ENCODE measurements at places on chromosomes 2 and 18. TPM values are rescaled to one million over a fixed set of nuclear protein-coding genes. Genes with fewer than 3 reads are reported as not detected.

DNA sequence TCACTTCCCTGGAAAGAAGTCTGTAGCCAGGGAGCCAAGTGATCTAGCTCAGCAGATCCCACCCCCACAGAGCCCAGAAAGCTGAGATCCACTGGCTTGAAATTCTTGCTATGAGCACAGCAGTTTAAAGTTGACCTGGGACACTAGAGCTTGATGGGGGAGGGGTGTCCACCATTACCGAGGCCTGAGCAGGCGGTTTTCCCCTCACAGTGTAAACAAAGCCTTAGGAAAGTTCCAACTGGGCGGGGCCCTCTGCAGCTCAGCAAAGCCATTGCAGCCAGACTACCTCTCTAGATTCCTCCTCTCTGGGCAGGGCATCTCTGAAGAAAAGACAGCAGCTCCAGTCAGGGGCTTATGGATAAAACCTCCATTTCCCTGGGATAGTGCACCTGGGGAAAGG is 887.2 kb upstream of the LRATD1 start:
- DNase-seq: no peak

- no peak for DNase-seq
These were observed 165.0 kb upstream of the SMIM21 start for GRCh38 chr18:75592527-75592926.

DNA sequence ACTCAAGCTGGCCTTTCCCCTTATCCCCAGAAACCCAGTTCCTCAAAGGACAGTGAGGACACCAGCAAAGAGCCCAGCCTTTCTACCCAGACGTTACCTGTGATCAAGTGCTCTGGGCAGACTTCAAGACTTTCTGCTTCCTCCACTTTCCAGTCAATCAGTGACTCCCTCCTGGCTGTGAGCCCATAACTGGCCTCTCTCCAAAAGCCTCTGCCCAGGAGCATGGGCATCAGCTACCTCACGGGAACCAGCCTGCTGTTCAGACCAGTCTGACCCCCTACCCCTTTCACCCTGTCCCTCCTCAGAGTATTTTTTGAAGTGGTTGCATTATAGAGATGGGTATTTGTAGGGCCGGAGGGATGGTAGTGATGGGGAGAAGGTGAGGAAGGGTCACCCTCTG is 27.7 kb upstream of the CYP27A1 start:
- no peak for DNase-seq

DNA sequence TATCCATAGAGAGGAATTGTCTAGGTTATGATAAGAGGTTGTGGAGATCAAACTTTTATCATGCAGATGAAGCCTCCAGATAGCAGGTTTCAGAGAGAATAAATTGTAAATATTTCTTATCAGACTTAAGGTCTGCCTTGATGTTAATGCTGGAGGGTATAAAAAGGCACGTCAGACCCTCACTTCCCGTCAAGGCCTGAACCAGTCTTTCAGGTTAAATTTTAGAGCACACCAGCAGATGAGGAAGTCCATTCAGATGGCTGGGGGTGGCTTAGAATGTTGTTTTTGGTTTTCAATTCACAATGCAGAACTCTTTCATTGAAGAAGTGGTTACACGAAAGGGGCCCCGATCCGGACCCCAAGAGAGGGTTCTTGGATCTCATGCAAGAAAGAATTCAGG is 144.4 kb upstream of the FBXO11 start:
- no peak for DNase-seq

- DNase-seq: peak; percentile 18
These were observed 211.6 kb upstream of the MMADHC start for GRCh38 chr2:149799013-149799705.

NTSR2 gene
- not detected for polyA plus RNA-seq

GRCh38 chr2:127228102-127228501 is 8.0 kb upstream of the CYP27C1 start:
- no peak for DNase-seq

Measured in left renal pelvis (tissue), 4 donors.